ENCODE measurements at places on chromosomes 6 and 20.
A peak's percentile ranks its signal among the peaks of the same experiment; 100 is the strongest.

GRCh38 chr6:170128346-170128745 is 162.5 kb downstream of the DLL1 start:
- no peak for DNase-seq

DNA sequence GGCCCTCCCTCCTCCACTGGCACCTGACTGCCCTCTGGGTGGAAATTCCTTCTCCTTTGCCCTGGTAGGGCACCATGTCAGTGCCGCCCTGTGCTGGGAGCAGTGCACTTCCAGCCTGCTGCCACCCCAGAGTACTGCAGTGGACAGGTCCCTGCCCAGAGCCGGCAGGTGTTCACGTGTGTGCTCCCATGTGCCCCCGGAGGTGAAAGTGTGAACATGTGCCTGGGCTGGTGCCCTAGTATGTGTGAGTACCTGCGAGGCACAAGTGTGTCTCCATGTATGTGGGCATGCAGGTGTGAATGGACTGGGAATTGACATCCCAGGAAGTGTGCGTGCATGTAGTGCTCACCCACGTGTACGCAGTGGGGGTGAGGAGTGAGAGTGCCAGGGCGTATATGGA is 29.4 kb downstream of the SDCBP2 start:
- DNase-seq: peak; percentile 27

DNA sequence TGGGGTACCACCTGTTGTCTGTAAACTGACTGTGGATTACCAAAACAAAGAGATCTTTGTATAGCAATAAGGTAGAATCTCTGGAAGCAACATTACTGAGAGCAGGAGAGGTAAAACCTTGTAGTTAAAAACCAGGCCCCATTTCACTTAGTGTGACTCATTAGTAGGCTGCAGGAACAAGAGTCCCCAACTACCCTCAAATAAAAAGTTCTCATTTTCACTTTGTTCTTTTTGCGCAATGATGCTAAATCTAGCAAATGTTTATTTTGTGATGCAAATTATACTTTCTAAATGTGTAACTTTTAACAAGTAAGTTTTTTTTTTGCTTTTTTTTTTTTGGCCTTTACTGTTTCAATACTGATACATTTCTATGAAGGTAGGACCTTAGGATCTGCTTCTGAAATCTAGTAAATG is 67.1 kb downstream of the ESF1 start:
- DNase-seq: no peak

GRCh38 chr20:43894491-43894890 is 20.2 kb upstream of the TOX2 start:
- DNase-seq: no peak

DNA sequence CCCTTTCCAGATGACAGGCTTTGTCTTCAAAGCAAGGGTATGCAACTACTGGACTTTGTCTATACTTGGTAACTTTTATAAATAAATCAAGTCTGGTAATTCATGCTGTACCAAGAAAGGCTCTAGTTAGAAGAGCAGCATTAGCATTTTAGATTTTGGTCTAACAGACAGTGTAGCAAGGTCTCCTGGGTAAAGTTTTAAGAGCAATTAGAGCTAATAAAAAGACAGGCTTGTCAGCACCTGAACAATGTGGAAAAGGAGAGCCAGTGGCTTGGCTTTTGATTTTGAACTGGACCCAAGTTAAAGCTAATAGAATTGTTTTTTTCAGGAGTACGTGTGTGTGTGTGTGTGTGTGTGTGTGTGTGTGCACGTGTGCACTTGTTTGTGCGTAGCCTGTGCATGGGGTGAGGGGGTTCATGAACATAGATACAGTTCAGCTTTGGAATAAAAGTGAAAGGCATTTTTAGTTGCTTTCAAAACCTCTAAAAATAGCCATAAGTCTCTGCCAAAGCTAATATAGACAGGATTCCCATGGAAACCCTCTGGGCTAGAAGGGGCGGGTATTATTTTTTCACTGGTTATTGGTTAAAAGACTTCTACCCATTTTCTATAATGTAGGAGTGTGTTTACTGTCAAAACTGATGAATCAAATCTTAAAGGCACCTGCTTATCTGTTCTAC is 138.4 kb downstream of the KCNQ5 start:
- no peak for DNase-seq

DNA sequence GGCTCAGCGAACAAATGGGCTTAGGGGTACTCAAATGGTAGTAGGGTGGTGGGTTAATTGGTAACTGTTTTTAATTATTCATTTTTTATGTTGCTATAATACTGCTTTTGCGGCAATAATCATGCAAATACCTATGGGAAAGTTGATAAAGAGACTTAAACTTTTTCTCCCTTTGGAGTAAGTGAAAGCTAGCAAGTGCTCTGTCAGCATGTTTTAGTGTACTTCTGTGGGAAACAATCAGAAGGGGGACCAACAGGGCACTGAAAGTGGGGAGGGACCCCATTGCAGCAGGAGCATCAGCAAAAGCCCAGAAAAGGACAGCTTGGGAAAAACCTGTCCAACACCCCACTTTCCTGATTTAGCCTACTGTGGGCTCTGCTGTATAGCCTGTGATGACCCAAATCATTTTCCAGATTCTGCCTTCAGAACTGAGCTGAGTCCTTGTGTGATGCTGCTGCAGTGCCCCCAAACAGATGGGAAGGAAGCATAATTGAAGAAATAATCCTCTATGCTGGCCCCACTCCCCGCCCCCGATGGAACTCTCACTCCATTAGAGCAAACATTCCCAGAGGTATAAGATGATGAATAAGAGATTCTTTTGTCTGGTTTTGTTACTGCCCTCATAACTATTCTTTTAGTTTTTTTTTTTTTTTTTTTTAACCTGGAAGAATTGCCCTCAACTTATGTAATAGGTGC is 322.8 kb downstream of the CD83 start:
- DNase-seq: no peak

- no peak for DNase-seq
Observed at GRCh38 chr20:13898012-13898612, 92.3 kb downstream of the SEL1L2 start.

DNA sequence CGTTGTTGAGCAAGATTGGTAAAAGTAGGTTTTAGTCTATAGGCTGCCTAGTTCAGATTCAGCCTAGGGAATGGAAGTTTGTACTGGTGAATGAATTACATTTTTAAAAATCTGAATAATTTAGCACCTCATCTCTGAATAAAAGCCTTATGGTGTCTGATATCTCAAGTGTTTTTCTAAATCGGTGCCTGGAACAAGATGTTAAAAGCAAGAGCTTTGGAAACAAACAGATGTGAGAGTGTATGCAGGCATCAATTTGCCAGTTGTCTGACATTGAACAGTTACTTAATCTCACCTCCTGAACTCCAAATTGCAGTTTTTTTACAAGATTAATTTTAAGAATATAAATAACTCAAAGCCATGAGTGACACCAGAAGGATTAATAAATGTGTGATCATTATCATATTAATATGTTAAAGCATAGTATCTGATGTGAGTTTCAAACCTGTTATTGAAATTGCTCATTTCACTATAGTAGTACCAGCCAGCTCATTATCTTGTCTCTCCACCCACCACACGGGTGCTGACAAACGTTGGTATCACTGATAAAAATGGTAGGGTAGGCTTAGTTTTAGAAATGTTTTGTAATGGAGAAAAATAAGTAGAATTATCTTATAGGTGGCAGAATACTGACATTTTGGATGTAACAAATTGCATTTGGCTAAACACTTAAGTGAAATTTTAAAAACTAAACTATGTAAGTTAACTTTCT is 157.3 kb downstream of the FAM83B start:
- no peak for DNase-seq

GRCh38 chr6:112802144-112802543 is 455.0 kb downstream of the RFPL4B start:
- no peak for DNase-seq

DNA sequence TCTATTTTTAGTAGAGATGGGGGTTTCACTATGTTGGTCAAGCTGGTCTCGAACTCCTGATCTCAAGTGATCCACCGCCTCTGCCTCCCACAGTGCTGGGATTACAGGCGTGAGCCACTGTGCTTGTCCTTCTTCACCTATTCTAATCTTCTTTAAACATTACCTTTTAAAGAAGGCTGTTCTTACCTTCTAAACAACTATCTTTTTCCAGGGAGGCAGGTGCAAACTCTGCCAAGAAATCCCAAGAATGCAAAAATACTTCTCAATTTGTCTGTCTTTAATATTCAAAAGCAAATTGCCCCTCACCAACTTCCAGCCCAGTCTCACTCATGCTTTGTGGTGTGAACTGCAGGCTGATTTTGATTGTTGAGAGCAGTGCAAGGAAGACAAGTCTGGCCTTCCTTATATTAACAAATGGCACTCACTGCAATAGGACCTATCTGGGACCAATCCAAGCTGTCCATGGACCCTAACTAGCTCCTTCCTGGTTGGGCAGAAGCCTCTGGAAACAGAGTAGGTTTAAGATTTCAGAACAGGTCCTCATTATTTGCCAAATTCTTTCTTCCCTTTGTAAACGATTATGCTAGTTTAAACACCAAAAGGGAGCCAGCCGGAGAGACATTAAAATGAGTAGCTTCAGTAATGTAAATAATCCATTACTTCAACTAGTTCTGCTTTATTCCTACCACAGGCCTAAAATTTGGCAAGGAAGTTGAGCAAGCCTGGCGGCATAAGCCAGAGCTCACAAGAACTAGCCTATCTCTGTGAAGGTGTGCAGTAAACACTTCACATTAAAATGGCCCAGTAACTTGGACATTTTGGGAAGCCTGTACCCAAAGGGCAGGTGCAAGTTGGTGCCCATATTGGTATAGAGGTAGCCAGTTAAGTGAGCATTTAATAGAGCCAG is 1.6 kb downstream of the SCAND1 start:
- DNase-seq: no peak
